ENCODE measurements at places on chromosomes 4 and X. TPM values are rescaled to one million over a fixed set of nuclear protein-coding genes. Genes with fewer than 3 reads are reported as not detected.

The TEX13D gene
- total RNA-seq, result not detected

The IL2RG gene
- total RNA-seq, result not detected

The FAM47E gene
- not detected for total RNA-seq

The C4orf51 gene
- not detected for total RNA-seq

The LRIT3 gene
- total RNA-seq, result not detected

The NCAPG gene
- total RNA-seq, result 4.0 TPM

The FANCB gene
- total RNA-seq, result 1.8 TPM

GRCh38 chrX:150087612-150088011 is 149.3 kb upstream of the EOLA2 start:
- no peak for DNase-seq

DNA sequence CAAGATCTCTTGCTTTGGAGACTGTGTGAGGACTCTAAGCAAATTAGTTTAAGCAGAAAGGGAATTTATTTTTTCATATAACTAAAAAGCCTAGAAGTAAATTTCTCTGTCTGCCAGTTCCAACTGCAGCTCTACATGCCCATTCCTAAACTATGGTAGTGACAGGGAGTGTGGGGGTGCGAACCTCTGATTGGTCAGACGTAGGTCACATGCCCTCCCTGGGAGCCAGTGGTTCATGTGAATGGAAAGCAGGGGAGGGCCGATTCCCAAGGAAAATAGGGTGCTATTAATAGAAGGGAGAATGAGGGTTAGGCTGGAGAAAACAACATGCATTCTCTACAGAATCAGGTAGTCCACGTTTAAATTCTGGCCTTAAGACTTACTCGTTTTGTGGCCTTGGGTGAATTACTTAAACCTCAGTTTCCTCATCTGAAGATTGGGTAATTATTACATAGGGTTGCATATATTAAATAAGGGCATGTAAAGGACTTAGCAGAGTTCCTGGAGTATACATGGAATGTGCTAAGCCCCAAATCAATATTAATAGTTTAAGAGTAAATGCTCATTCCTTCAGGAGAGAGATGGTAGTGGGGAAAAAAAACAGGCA is 7.2 kb downstream of the RAB33B start:
- DNase-seq, result no peak

DNA sequence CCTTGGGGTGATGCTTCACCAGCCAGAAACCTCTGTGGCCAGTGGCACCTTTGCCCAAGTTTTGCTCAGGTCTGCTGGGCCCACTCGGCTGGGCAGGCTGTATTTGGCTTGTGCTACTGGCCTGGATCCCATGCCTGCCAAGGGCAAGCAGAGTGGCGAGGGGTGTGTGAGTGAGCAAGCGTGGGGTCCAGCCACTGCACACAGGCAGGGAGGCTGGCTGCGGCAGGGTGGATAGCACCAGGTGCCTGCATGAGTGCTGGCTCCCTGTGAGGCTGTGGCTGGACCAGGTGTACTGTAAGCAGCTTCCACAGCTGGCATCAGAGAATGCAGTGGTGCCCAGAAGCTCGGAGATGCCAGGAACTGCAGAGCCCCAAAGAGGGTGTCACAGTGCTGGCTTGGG is 478.5 kb downstream of the STPG2 start:
- DNase-seq, result no peak

- DNase-seq, result no peak
These were observed 56.3 kb upstream of the SHOX start for GRCh38 chrX:574251-574650.

DNA sequence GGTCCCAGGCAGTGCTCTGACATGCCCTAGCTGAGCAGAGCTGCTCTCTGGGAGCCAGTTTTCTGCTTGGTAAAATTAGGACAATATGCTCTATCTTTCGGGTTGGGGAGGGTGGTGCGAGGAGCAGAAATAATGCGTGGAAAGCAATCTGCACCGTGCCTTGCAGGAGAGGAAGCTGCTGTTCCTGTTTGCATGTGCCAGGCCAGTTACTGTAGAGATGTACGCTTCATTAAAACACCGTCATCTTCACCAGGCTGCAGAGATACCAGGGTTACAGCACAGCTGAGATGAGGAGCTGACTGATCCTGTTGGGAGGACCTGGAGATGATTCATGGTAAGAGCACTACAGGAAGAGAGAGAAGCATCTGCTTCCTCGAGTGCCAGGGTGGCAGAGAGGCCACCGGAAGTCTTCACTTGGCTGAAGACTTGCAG is 29.5 kb upstream of the IRF2 start:
- DNase-seq, result peak; percentile 58

DNA sequence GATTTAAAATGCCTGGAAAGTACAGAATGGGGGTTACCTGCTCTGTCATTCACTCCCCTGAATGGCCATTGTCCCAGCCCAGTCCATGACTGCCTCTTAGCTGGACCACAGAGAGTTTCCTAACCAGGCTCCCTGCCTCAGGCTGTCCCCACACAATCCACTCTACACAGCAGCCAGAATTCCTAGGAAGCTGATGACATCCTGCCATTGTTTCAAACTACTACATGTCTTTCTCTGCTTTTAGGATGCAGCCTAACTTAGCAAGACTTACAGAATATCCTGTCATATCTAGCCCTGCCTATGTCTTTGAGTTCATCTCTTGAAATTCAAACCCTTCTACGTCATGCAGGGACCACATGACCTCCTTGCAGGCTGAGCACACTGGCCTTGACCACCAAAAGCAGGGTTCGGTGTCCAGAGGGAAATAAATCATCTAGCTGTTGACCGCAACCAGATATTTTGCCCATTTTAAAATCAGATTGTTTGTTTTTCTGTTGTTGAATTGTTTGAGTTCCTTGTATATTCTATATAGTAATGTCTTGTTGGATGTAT is 16.1 kb upstream of the CRMP1 start:
- DNase-seq, result peak; percentile 65

DNA sequence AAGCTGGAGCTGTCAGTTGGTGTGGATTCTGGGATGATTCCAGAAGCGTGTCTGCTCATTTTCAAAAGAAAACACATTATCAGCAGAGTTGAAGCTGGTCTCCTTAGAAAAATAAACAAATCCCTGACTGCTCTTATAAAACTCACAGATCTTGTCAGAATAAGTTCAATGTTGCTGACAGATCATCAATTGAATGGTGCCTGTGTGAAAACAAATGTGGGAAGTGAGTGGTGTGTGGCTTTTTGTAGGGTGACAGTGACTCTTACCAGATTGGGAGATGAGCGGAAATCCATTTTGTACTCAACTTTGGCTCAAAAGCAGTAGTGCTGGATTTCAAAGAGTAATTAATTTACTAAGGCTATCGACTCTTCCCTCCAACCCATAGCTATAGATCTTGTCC is 807.8 kb downstream of the RAPGEF2 start:
- no peak for DNase-seq

GRCh38 chrX:120316587-120317283 is 5.5 kb upstream of the TMEM255A start:
- no peak for DNase-seq

DNA sequence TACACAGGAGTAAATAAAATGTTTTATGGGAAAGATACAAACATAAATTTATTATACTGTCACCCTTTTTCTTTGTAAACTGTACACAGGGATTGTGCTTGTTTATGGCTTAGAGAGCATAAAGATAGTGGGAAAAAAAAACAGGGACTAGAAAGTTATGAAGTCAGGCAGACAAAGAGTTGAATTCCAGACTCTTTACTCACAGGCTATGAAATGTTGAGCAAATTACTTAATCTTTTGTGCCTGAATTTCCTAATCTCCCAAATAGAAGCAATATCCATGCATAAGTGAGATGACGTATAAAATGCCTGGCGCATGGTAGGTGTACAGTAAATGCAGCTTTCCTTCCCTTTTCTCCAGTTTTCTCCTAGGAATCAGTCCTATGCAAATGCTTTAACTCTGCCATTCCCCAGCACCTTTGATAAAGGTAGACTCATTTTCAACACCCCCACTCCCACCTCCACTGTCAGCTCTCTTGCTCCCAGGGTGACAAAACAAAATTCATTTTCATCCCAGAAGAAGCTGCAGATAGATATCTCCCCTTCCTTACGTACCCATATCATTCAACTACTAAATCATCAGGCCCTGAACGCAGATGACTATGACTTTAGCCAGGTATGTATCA is 44.5 kb upstream of the BTC start:
- DNase-seq, result no peak

DNA sequence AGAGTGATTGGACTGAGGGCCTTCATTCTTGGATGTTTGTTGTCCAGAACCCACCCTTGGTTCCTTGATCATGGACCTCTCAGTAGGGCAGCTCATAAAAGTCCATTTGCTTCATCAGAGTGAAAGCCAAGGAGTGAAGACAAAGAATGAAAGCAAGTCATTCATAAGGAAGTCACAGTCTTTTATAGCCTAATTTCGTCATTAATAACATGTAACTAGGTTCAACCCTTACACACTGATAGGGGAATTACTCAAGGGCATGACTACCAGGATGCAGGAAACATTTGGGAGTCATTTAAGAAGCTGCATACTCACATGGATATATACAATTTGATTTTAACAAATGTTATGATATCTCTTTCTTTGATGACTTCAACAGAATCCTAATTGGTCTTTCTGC is 95.2 kb downstream of the RPA4 start:
- no peak for DNase-seq

- DNase-seq, result peak; percentile 58
These were observed 7.1 kb upstream of the ELF2 start for GRCh38 chr4:139184129-139184528.

DNA sequence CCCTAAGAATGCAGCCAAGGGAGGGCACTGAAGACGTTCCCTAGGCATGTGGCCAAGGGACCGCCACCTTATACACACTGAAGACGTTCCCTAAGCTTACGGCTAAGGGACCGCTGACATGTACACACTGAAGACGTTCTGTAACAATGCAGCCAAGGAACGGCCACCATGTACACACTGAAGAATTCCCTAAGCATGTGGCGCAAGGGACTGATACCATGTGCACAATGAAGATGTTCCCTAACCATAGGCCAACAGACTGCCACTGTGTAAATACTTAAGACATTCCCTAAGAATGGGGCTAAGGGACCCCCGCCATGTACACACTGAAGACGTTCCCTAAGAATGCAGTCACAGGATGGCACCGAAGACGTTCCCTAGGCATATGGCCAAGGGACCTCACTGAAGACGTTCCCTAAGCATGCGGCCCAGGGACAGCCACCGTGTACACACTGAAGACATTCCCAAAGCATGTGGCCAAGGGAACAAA is 36.1 kb downstream of the DHRSX start:
- DNase-seq, result no peak

- DNase-seq, result no peak
These were observed 147.6 kb upstream of the ATP6AP2 start for GRCh38 chrX:40433160-40433559.

DNA sequence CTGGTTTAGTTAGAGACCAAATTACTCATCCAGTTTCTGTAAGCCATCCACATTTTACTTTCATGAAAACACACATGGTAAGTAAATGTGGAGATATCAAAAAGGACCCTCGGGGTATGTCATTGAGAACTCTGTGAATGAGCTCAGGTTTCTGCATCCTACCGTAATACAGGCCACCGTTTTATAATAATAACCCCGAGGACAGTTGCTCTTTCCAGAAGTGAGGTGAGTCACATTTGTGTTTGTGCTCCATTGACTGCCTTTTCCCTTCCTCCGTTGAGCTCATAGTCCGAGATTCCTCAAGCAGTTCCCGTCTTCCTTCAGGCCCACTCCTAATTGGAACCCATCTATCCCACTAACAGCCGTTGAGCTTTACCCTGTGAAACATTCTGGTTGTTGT is 95.3 kb downstream of the GRID2 start:
- DNase-seq, result no peak

GRCh38 chr4:125368671-125369081 is 53.9 kb downstream of the FAT4 start:
- DNase-seq, result peak; percentile 35

DNA sequence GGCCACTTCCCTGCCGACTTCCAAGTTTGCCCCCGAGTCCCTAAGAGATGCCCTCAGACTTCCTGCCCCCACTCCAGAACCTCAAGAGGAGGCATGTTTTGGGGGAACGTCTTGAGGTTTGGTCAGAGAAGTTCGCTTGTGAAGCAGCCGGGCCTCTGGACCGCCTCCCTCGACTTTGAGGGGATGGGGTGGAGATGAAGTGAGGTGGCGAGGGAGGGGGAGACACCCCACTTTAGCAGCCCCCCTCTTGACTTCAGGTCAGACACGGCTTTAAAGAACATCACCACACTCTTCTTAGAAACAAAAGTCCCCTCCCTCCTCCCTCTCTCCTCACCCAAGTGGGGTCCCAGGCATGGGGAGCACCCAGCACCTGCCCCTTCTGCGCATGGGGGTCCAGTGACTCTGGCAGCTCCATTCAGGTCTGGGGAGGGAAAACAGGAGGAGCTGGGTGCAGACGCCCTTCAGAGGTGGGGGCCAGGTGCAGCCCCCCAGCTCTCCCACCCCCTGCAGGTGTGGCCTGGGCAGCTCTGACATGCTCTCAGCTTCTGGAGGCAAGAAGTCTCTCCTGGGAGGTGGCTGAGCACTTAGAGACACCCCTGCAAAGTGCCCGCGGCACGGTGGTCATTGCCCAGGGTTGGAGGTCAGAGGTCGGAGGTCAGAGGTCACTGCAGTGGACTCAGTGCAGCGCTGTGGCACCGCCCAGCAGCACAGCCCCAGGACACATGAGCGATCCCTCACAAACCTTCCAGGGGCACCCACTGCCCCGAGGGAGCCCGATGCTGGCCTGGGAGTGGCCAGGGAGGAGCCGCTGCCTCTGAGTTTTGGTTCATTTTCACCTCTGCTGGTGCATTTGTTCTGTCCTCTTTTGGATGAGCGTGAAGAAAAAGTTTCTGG is 108.8 kb downstream of the CPZ start:
- DNase-seq, result no peak

DNA sequence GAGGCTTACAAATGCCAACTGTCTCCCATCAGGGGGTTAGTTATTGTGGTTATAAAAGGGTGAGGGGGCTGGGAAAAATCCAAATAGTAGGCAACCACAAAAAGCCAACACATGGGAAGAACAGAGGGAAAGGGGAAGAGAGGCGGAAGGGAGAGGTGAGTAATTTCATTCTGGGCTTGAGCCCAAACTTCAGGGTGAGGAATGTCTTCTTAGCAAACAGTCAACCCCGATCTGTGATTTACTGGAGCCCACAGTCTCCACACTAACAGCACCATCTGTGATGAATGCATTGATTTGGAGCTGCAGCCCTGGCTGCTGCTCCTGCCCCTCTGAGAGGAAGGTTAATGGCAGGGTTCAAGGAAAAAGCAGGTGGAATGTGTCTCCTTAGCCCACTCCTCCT is 162.2 kb upstream of the GPR101 start:
- DNase-seq, result peak; percentile 2

- no peak for DNase-seq
These were observed 40.6 kb upstream of the IQSEC2 start for GRCh38 chrX:53321943-53322497.

All from lung microvascular endothelial cell (primary cell).